GM23248 (cell line): ENCODE measurements at places on chromosomes 6 and 20.

DNA sequence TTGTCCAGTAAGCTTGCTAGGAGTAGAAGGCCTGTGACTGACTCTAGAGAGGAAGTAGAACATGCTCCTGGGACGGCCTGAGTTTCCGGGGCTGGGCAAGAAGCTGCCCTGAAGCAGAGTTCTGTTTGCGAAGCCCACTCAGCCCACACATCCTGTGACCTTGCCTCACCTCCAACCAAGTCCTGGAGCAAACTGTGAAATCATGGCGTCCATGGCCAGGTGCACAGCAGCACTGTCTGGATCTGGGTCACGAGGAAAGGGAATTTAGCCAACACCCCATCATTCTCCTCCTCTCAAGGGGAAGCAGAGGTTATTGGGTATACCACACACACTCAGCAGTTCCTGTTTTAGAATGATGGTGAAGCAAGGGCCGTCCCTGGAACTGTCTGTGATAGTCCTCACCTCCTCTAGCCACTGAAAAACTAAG, 87.5 kb downstream of the CRYBG1 start:
- DNase-seq: no peak

DNA sequence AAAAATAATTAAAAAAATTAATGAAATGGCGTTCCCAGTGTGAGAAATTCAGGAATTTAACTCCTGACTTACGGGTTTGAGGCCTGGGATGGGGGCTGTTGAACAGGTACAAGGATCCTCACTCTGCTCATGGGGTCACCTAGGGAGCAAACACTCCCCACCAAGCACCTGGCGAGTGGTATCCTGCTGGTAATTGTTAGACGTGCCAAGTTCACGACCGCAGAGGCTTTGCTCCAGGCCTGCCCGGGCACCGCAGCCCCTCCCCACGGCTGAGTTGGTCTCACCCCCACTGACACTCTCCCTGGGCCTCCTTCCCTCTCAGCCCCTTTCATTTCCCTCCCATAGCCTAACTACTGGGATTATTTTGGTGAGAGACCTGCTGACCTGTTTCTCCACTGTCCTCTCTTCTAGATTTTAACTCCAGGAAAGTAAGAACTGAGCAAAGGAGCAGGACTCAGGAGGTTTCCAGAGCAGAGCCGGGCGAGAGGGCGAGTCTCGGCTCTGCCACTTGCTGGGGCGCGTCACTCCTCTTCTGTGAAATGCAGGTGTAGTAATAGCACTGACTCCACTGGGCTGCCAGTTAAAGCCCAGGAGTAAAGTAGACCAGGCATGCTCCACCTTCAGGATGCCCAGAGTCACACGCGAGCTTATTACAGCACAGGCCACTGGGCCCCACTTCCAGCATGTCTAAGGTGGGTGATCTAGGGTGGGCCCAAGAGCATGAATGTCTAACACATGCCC, 22.8 kb downstream of the BMP7 start:
- no peak for DNase-seq

DNA sequence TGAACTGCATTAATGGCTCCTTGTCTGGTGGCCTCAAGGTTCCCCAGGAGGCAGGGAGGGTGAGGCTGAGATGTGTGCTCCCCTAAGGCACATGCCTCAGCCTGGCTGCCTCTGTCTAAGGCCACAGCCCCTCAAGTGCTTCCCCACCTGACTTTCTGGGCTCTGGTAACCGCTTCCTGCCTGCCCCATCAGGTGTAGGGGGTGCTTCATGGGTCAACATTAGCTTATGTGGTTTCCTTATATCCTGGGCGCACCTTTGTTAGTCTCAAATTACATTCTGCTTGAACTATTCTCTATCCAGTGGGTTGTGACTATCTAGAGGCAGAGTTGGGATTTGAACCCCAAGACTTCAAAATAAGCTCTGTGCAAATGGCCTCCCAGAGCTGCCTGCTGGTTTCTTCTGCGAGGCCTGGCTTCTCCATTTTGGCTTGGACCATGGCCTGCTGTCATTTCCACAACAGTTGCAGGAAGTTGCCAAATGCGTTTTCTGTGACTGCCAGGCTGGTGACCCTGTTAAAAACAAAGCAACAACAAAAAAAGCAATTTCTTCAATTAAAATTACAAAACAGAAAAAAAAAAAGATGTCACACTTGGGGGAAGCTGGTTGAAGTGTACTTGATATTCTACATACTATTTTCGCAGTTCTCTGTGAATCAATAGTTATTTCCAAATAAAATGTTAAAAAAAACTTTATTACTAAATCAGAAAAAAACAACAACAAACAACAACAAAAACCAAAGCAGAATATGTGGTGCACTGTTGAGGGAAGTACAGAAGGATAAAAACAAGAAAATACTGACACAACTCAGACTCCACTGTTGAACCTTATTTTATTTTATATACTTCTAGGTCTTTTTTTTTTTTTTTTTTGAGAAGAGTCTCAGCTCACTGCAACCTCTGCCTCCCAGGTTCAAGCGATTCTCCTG, 20.0 kb upstream of the ZNFX1 start:
- DNase-seq: no peak

GRCh38 chr6:3347826-3348225, 89.1 kb downstream of the PSMG4 start:
- DNase-seq: no peak

DNA sequence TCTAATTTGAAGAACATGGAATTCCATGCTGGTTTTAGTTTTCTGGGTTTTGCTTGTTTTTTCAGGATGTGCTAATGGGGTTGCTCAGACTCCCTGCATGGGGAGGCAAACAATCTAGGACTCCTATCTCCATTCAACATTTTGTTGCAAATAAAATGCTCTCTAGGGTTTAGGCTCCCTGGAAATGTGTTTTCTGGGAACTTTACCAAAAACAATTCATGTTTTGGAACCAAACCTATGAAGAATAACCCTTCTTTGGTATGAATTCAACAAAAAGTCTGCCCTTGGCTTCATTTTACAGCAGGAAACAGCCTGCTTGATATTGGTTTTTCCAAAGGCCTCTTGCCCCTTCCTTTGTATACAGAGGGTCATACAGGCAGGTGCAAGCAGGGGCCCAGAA, 217.7 kb downstream of the FOXA2 start:
- no peak for DNase-seq

GRCh38 chr20:51220293-51220706, 197.4 kb upstream of the KCNG1 start:
- peak; percentile 49 for DNase-seq

DNA sequence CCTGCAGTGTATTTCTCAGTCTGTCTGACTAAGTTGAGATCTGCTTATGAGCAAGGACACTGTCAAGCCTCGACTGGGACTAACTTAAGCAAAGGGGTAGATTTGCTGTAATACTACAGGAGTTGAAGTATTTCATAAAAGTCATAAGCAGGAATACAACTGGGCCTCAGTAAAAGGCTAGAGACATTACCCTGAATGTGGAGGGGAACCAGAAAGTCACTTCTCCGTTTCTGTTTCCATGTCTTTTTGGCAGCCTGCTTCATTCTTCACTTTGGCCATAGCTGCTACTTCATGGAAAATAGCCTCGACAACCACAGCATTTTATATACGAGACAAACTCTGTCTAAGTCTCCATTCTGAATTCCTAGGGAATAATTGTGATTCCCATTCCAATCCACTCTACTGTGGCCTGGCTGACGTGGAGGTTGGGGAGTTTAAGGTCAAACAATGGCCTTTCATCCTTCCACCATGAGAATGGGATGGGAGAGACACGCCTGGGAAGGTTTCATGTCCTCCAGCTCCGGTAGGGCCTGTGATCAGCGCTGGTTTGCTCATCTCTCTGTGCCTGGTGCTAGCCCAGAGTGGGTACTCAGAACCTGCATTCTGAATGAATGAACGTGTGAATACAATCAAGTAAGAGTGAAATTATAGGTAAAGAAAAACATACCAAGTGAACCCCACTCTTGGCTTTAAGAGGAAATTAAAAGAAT, 37.1 kb upstream of the DUSP22 start:
- no peak for DNase-seq

- peak; percentile 33 for DNase-seq
Measured at GRCh38 chr6:111941686-111942330, 68.6 kb upstream of the FYN start.

DNA sequence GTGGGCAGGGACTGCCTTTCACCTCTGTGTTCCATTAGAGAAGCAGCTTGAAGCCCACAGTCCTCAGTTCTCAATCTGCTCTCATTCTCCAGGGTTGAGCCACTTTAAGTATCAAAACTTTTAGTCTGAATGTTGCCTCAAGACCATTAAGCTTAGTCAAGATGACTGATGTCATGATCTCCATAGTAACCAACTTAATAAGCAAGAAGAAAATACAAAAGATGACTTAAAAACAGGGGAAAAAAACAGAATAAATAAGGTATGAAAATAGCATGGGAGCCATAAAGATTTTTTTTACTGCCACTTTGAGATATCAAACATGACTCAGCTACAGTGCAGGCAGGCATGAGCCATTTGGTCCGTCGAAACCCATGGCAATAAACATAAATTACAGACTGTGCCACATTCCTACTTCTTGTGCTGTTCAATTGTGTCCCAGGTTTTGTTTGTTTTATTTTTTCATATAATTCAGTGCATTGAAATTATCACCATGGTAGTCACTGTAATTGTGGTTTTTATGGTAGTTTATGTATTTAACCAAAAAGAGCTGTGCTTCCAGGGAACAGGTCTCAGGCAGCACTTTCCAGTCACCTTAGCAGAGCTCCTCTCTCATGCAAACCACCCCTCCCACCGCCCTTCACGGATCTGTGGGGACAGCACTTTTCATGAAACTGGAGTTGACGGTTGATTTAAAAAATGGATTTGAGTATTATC, 156.5 kb upstream of the INSM1 start:
- peak; percentile 48 for DNase-seq

DNA sequence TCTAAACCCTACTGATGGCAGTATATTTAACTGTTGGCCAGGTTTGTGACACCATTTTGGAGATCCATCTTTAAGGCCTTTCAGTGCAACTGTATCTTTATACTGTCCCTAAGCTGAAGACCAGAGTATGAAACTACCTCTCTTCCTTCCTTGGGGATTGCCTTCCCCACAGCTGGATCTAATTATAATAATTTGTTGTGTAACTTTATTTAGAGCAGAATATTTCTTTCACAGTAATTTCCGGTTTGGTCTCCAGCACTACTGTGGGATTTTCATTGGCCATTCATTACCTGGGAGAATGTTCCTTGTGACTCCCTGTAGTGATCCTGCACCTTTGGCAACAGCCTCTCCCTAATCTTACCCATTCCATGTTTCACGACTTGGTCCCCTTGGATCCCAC, 75.2 kb downstream of the AKAP7 start:
- peak; percentile 56 for DNase-seq

- no peak for DNase-seq
Measured at GRCh38 chr6:110067837-110068591, 89.9 kb downstream of the GPR6 start.

- peak; percentile 91 for DNase-seq
Measured at GRCh38 chr6:41767112-41767833, 12.4 kb downstream of the FRS3 start.

GRCh38 chr6:149860834-149861602, 3.1 kb downstream of the LRP11 start:
- no peak for DNase-seq

- DNase-seq: no peak
Measured at GRCh38 chr6:151069641-151070040, 170.1 kb upstream of the AKAP12 start.

DNA sequence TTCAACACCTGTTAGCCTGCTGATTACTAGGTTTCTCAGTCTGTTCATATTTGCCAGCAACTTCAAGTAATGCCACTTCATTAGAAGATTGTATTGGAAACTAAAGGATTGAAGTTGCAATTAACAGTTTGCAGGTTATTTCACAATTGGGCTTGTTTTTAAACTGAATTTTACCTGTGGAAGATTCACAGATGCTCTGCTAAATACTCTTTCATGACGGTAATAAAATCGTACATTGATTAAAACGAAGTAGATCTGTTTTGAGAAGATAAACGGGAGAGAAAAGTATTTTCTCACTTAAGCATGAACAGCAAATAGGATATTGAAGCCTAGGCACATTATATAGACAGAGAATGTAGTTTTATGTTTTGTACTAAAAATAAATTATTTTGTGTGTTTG, 1.6 kb downstream of the RNF182 start:
- DNase-seq: no peak

GRCh38 chr6:126341126-126341525, 1.2 kb downstream of the CENPW start:
- peak; percentile 7 for DNase-seq

- DNase-seq: no peak
Measured at GRCh38 chr6:90701146-90701781, 114.4 kb upstream of the MAP3K7 start.

- DNase-seq: no peak
Measured at GRCh38 chr6:34658605-34659265, 37.8 kb downstream of the ILRUN start.

DNA sequence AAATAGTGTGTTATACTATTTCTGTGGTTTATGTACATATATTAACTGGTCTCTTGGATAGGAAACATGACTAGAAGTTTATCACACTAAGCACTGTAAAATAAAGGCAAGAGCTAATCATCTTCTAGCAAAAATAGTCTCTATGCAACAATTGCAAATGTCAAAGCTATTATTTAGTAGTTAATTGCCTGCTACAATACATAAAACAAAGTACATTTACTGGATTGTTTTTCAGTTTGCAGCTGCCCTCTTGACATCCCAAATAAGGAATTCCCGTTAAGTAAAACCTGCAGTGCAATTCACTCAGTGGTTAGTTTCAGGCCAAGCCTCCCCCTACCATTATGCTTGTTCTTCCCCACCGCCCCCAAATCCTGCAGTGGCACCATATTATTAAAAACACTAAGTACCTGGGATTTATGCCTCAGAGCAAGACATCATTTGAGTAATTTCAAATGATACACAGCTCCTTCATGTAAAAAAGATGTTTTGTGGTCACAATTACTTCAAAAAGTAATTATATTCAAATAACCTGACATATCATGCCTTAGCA, 1.6 kb upstream of the ATP5F1E start:
- DNase-seq: no peak

DNA sequence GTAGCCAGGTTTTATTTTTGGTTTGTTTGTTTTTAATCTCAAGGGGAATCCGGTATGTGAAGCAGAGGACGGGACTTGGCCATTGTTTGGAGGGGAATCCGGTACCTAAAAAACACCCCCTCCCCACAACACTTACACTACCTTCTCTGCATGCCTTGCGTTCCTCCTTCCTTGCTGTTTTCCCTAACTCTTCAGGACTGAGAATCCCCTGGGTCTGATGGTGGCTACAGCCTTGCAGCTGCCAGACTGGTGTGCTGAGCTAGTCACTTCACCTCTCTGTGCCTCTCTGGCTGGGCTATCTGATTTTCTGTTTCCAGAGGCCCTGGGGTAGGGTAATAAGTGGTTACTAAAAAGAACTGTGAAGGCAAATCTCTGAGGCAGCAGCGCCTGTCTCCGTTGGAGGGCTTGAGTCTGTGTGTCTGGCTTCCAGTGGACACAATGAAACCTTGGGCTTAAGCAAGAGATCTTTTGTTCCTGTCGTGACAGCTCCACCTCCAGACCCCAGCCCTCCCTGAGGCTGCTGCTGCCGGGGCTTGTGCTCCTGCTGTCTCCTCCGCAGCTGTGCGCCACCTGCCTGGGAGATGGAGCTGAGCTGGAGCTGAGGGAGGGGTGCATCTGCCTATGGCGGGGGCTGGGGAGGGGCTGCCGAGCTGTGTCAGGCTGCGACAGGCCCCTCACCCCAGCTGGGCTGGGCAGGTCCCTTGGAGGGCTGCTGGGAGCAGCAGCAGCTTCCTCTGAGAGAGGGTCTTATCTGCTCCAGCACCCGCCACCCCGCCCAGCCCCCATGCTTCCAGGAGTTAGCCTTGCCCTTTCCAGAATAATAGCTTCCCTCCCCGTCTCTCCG, 65.8 kb upstream of the CCDC167 start:
- peak; percentile 18 for DNase-seq
